ENCODE measurements at places on chromosomes 7 and 10.

GRCh38 chr10:33334153-33334804 lies at the start of gene NRP1:
Gene NRP1 (minus strand): TSS chr10:33334667. CDS start chr10:33334382, 285 bp downstream.
- peak within 1 kb of the TSS; percentile 64 for H3K4me3 ChIP-seq
- peak; percentile 8 for DNase-seq
- H3K36me3 ChIP-seq = no peaks in the 10 kb centered on the region

DNA sequence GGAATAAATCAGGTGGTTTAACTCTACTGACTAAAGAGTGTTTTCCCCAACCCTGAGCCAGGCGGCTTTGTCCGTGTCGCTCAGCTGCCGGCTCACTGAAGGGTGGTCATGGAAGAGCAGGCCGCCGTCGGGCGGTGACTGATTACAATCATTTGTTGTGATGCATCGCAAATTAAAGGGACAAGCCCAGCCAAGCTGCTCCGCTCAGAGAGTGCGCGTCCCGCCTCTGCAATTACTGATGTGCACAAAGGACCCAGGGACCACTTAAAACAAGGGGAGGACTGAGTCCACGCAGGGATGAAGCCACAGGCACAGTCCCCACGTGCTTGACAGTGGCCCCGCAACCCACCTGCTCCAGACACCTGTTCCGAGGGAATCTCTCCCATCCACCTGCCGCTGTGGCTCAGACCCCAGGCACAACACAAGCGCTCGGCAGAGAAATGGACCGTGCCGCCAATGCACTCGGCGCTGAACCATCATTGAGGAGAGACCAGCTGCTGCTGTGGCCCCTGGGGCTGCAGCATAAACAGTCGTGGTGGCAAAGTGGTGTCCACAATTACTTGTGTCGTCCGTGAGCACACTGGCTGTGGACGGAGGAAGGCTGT lies 526.5 kb downstream of the PTPRN2 start:
- H3K4me3 ChIP-seq = no peak overlapping the region
- H3K4me1 ChIP-seq = no peaks in the 10 kb centered on the region
- H3K36me3 ChIP-seq = no peaks in the 10 kb centered on the region
- no peak for DNase-seq

GRCh38 chr7:24422441-24423010 lies 138.5 kb downstream of the NPY start:
- H3K4me1 ChIP-seq = no peaks in the 10 kb centered on the region
- no peak overlapping the region for H3K27ac ChIP-seq
- H3K27me3 ChIP-seq = no peaks in the 10 kb centered on the region
- no peak overlapping the region for H3K4me3 ChIP-seq
- no peaks in the 10 kb centered on the region for H3K36me3 ChIP-seq

DNA sequence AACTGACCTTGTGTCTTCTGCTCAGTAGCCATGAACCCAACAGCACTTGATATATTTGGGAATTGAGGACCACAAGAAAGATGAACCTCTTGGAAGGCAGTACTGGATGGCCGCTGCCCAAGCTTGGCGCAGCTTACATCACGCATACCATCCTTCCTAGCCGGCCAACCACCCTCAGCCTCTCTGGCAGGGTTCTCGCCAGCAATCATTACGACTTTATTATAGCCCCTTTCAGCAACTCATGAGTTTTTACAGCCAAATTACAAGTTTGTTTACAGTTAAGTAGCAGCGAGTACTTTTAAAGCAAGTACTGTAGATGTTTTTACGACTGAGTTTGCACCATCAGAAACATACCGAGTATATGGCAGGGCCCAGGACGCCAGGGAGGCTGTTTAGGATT lies 769.1 kb downstream of the SUGCT start:
- no peak overlapping the region for H3K27ac ChIP-seq
- DNase-seq = no peak
- no peaks in the 10 kb centered on the region for H3K4me1 ChIP-seq
- H3K36me3 ChIP-seq = no peaks in the 10 kb centered on the region
- H3K4me3 ChIP-seq = no peak overlapping the region
- H3K27me3 ChIP-seq = no peaks in the 10 kb centered on the region

All from activated naive CD4-positive, alpha-beta T cell treated with anti-CD3 and anti-CD28 coated beads for 36 hours (primary cell).